D341Med (cell line): ENCODE measurements at places on chromosomes 4 and X.

- DNase-seq = no peak
Observed at GRCh38 chrX:150239946-150240642, 123.0 kb upstream of the MAMLD1 start.

DNA sequence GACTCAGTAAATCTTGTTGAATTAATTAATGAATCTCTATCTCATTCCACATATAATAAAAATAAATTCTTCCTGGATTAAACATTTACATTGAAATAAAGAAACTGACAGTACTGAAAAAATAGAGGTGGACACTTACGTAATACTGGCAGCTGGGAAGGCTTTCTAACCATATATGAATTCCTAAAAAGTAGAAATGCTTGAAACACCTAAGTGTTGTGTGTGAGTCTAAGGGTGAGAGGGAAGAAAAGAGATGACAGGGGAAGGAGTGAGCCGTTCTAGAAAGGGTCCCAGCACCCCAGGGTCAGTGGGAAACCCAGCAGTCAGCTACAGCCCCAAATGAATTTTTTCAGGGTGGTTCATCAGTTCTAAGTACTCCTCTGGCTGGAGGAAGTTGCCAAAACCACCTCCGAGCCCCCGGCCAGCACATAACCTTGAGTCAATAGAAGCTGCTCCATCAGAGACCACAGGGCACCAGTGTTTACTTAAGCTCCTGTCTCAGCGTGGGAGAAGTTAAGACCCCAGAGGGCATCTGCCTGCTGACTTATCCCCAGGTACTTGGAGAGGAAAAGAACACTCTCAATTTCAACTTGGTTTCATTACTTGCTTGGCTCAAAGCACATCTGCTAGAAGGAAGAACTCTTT lies 18.3 kb downstream of the GAB3 start:
- no peak for DNase-seq

GRCh38 chr4:147362938-147363337 lies 118.0 kb upstream of the EDNRA start:
- DNase-seq = no peak

GRCh38 chr4:7387925-7388324 lies 46.8 kb downstream of the PSAPL1 start:
- peak; percentile 7 for DNase-seq

- no peak for DNase-seq
Observed at GRCh38 chrX:134933911-134934310, 56.9 kb upstream of the SMIM10 start.

- DNase-seq = peak; percentile 45
Observed at GRCh38 chr4:119579823-119580222, 48.8 kb downstream of the PDE5A start.

GRCh38 chrX:39762266-39762841 lies 335.4 kb downstream of the BCOR start:
- no peak for DNase-seq

- DNase-seq = no peak
Observed at GRCh38 chr4:8156617-8157016, 2.0 kb downstream of the ABLIM2 start.

DNA sequence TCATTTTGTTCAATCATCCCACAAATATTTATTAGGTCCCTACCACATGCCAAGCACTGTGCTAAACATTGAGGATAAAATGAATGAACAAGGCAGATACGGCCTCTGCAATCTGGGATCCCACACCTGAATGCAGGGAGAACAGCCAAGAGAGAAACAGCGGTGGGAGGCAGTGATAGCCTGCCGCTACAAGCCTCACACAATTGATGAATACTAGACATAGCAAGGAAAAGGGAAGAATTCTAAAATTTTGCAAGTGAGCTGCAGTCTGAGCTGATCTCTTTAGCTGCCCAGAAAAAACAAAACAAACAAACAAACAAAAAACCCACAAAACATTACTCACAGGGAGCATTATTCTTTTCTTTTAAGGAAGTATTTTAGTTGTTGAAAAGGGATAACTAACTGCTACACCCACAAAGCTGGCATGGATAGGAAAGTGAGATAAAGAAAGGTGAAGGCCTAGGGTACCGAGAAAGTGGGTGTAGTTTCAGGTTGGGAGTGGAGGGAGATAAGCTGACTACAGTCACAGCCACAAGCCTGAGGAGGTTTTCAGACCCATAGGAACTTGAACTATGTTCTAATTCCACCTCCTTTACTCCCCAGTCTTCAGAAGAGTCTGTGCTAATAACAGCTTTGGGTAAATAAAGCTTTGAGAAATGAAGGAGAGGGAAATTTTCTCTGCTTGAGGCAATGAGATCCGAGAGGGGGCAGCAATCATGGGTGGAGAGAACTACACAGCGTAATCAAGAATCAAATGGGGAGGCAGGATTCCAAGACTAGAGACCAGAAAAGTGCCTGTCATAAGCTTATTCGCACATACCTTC lies 85.4 kb downstream of the SH3RF1 start:
- no peak for DNase-seq

- no peak for DNase-seq
Observed at GRCh38 chr4:176753049-176753448, 39.7 kb downstream of the VEGFC start.
